ENCODE measurements at places on chromosomes 16 and 17.

GRCh38 chr17:72719578-72720493, 372.7 kb downstream of the SLC39A11 start:
- ATAC-seq, result peak; percentile 93

GRCh38 chr17:81922566-81923301, 4.8 kb upstream of the SIRT7 start:
- ATAC-seq, result no peak

GRCh38 chr16:75532142-75532765, 3.7 kb downstream of the CHST5 start:
- ATAC-seq, result no peak

DNA sequence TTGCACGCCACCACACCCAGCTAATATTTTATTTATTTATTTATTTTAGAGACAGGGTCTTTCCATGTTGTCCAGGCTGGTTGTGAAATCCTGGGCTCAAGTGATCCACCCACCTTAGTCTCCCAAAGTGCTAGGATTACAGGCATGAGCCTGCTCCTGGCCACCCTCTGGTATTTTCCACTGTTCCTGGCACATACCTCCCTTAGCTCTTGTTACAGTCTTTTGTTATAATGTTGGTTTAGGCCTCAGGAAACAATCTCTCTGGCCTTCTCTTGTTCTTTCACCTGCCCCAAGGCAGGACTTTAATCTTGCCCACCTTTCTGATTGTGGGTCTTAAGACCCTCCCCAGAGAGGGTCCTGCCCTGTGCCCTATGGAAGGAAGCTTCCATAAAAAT, 3.6 kb upstream of the CYTH1 start:
- no peak for ATAC-seq

GRCh38 chr17:75512926-75513640, 2.3 kb downstream of the CASKIN2 start:
- no peak for ATAC-seq

DNA sequence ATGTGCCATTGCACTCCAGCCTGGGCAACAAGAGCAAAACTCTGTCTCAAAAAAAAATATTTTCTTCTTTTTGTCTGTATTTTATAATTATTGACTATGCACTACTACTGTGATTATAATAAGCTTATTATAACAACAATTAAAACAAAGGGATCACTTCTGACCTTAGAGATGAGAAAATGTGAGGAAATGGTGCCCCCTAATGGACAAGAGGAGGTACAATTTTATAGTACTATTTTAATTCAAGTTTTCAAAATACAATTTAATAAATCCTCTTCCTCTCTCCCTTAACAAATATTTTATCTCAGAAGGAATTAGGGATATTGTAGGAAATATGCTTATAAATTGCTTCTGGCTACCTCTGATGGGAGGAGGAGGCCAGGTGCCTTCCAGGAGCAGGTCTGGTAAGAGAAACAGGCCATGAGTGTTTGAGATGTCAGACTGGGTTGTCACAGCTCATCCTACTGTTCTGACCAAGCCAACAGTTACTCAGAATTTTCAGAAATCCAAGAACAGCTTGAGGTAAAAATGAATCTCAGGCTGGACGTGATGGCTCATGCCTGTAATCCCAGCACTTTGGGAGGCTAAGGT, 14.0 kb downstream of the VPS53 start:
- peak; percentile 40 for ATAC-seq

DNA sequence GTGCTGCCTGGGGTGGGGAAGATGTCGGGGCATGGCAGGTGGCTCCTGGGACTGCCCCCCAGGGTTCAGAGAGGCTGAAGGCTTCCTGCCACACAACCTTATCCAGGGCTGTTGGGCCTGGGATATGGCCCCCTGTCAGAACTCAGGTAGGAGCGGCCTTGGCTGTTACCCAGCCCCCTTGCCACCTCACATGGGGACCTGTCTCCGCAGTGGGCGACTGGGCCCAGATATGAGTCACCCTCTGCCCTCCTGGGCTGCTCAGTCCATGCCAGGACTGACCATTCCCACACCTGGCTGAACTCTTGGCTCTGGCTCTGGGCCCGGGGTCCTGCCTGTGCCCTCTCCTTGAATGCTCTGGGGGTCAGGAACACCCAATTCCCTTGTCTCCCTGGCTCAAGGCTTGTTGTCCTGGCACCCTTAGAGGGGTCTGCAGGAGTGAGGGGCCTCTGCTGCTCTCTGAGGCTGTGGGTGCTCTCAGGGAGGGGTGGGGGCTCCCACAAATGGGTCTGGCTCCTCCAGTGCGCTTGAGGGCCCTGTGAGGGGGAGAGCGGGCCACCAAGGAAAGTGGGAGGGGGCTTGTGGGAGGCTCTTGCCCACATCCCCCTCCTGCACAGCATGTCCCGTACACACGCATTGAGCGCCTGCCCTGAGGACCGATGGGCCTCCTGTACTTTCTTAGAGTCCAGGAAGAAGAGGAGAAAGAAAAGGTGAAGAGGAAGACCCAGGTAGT, 36.0 kb downstream of the LGALS9 start:
- no peak for ATAC-seq

DNA sequence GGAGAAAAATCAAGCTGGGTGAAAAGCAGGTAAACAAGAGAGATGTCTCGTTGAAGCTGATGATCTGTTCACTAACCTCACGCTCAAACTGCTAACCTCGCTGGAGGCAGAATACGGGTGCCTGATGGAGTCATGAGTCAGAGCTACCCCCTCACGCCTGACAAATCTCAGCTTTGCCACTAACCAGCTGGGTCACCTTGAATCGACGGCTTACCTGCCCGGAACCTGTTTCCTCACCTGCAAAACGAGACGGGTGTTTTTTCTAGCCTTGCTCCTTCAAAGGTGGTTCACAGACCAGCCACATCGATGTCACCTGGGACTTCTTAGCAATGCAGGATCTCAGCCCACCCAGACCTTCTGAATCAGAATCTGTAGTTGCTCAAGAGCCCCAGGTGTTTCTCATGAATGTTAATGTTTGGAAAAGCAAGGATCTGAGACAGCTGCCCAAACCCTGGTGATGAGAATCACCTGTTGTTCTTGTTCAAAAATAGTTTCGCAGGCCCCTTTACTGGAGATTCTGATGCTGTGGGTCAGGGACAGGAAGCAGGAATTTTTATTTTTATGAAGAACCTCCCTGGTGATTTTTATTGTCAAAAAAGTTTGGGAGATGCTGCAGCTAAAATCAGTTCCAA, 56.9 kb downstream of the MARCHF10 start:
- ATAC-seq, result no peak

DNA sequence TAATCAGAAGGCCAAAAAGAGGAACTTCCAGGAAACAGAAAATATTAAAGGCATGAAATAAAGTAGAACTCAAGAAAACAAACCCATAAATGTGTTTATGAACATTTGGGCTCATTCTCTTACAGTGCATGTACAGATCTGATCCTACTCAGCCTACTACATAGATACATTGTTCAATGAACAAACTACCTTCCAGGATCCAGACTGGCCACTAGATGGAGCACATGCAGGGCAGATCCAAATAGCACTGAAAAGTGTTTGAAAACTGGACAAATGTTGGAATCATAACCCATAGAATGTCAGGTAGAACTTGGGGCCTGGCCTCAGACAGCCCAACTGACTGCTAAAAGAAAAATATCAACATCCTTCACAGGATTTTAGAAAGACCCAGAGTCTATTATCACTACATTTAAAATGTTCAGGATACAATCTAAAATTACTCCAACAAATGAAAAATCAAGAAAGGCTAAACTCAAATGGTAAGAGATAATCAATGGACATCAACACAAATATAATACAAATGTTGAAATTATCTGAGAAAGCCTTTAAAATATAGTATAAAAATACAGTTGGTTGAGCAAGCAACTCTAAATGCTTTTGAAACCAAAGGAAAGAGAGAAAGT, 122.4 kb upstream of the NUDT7 start:
- no peak for ATAC-seq

All from activated T-helper 17 cell treated with anti-CD3 and anti-CD28 coated beads, Interleukin-2, amount 50 U/mL, for 72 hours (primary cell).